ENCODE measurements at places on chromosomes 3 and 15.

DNA sequence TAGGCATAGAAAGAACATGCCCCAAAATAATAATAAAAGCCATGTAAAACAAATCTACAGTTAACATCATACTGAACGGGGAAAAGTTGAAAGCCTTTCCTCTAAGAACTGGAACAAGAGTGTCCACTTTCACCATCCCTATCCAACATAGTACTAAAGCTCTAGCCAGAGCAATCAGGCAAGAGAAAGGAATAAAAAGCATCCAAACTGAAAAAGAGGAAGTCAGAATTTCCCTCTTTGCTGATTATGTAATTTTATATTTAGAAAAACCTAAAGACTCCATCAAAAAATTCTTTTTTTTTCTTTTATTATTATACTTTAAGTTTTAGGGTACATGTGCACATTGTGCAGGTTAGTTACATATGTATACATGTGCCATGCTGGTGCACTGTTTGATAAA is 661.6 kb upstream of the CBLB start:
- no peak for DNase-seq

- DNase-seq: no peak
Measured at GRCh38 chr3:119632216-119632615, 28.2 kb downstream of the POPDC2 start.

GRCh38 chr3:9088441-9089353 is 125.4 kb upstream of the RAD18 start:
- no peak for DNase-seq

GRCh38 chr3:23304424-23304823 is 101.3 kb downstream of the UBE2E2 start:
- no peak for DNase-seq

- DNase-seq: no peak
Measured at GRCh38 chr15:94792196-94792595, 560.8 kb downstream of the MCTP2 start.

DNA sequence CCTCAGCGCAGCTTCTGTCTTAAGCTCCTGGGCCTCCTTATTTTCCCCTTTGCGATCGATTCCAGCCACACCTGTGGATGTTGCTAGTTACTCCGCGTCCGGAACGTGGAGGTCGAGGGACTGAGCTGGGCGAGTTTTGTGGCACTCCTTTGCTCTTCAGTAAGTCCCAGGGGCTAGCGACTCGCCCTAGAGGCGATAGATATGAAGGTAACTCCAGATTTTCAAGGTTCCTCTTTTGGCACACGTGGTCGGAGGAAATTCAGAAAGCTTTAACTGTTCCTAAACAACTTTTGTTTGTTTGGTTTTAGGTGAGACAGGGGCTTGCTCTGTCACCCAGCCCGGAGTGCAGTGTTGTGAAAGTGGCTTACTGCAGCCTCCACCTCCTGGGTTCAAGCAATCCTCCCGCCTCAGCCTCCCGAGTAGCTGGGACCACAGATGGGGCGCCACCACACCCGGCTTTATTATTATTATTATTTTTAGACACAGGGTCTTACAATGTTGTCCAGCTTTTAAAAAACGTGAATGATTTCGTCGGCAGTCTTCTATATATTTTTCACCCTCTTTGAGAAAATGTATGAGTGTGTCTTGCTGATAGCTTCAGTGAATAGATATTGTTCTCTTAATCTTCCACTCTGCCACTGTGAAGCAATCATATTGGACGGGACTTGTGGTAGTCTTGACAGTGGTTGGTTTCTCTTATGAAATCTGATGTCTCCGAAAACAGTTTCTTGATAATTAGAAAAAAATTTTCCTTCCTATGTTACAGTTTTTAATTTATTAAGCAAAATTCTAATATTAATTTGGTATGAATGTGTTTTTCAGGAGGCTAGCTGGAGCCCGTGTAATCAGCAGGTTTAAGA is 785 bp downstream of the MFSD1 start:
- no peak for DNase-seq

All from stimulated activated CD8-positive, alpha-beta memory T cell treated with anti-CD3 and anti-CD28 coated beads, Interleukin-2, amount 100 ng/mL, for 1 hour (primary cell).